ENCODE measurements at places on chromosomes 12 and 14.

DNA sequence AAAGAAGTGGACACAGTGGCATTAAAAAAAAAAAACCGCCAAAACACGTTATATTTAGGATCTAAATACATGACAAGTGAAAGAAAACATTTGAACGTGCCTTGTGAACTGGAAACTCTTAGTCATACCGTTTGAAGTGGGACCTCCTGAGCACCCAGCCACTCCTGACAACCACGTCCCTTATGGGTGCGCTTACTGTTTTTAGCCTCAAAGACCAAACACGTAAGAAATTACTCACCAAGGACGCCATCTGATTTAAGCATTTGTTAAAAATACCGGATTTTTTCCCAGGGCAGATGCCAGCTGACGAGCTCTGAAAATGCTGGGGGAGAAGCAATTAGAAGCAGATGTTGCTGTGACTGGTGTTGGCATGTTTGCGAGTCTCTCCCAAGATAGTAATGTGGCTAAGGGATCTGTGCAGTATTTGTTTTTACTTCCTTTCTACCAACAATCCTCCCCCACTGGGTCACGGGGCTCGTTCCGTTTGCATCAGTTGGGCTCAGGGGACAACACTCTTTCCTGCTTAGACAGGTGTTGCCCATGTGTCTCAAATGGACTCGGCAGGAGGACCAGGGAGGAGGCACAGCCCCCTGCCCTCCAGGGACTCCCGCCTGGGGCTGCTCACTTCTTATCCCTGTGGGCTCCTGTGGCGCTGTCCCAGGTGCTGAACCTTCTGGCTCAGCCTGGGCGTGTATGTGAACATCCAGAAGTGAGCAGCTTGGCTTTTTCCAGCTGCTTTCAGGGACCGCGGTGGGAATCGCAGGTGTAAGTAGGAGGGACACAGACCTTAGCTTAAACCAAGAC, 101.0 kb downstream of the BEGAIN start:
- DNase-seq, result no peak

DNA sequence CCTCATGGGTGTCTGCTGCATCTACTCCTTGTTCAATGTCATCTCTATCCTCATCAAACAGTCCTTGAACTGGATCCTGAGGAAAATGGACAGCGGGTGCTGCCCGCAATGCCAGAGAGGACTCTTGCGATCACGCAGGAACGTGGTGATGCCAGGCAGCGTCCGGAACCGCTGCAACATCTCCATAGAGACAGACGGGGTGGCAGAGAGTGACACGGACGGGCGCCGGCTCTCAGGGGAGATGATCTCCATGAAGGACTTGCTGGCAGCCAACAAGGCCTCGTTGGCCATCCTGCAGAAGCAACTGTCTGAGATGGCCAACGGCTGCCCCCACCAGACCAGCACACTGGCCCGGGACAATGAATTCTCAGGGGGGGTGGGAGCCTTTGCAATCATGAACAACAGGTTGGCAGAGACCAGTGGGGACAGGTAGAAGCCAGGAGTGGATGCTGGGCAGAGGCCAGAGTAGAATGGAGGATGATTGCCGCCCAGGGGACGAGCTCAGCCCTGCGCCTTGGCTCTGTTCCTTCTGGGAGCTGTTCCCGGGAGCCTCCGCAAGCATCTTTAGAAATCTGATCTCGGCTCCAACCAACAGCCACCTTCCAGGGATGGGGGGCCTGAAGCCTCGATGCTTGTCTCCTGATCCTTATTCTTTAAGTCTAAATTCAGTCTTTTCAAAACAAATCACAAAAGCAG, 71.6 kb upstream of the PSMC1 start:
- DNase-seq, result no peak

DNA sequence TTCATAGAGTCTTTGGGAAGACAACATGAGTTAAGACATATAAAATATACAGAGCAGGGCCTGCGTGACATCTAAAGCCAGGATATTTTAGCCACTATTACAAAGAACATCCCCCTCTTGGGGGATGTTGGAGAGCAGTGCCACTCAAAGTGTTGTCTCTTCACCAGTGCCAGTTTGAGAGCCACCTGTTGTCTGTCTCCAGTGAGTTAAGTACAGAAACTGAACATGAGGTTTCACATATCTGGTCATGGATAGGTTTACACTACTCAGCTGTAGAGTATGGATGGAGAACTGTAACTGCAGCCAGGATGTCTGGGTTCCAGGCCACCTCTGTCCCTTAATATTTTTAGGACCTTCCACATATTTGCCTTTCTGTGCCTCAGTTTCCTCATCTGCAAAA, 39.1 kb downstream of the RNFT2 start:
- no peak for DNase-seq

DNA sequence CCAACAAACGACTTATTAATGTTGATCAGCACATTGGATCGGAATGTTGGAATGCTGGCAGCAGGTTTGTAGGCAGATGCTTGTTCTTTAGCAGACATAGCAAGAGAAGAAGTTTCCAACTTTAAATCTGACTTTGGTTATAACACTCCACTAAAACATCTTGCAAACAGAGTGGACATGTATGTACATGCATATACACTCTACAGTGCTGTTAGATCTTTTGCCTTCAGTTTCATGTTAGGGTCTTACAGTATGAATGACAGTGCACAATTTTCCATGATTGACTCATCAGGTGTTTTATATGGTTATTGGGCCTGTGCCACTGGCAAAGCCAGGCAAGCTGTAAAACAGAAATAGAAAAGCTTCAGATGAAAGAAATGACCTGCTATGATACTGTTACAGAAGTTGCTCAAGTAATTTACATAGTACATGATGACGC, 14.3 kb upstream of the DHRS7 start:
- no peak for DNase-seq

DNA sequence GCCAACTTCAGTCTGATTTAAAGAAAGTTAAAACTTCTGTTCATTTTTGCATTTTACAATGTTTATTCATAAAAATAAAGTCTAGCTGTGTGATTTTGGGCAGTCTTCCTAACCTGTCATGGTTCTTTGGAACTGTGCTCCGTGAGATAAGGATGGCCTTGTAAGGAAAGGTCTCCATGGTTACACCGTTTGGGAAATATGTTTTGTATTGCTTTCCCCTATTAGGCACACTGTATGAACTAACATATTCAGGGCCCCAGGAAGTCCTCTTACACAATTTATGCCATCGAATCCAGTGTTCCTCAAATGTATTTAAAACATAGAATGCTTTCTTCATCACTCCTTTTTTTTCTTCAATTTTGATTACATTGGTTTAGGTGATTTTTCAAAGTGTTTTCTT, 54.5 kb downstream of the APAF1 start:
- DNase-seq, result no peak

DNA sequence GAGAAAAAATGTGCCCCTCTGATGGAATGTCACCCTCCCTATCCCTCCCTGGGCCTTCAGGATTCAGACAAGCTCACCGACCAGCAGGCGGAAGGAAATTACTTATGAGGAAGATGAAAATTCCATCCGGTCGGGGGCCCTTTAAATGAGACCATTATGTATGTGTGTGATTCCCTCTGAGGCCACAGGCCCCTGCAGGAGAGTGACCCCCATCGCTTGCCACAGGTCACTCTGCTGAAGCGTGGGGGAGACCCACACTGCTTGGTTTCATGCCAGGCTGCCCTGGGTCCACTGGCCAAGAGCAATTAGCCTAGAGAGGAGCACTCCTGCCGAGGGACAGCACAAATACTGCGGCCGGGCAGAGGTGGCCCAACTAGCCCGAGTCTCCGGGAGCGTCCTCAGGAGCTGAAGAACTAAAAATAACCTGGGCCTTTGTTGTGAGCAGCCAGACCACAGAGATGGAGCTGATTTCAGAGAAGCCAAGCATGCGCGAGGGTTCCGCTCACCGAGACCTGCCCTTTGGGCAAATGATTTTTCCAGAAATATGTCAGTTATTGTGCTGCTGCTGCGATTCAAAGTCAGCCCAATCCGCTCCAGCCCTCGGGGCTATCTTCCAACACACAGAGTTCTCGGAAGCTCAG, 276.4 kb downstream of the DPF3 start:
- no peak for DNase-seq

- no peak for DNase-seq
Observed at GRCh38 chr14:75821831-75822521, 159.8 kb downstream of the TGFB3 start.

GRCh38 chr12:113345318-113345717, 10.4 kb upstream of the SLC8B1 start:
- no peak for DNase-seq

DNA sequence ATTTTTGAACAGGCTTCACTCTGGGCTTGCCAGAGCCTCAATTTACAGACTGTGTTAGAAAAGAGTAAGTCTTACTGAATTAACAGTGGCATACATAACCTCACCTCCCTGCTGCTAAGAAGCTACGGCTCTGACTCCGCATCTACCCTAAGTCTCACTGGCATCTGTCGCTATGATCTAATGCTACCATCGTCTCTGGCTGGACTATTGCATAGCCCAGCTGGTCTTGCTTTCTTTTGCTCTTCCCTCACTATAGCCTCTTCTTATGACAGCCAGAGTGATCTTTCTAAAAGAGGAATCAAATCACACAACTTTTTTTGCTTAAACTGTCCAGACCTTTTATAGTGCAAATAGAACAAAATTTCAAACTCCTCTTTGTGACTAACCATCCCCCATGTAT, 81.1 kb downstream of the SLC24A4 start:
- DNase-seq, result no peak

DNA sequence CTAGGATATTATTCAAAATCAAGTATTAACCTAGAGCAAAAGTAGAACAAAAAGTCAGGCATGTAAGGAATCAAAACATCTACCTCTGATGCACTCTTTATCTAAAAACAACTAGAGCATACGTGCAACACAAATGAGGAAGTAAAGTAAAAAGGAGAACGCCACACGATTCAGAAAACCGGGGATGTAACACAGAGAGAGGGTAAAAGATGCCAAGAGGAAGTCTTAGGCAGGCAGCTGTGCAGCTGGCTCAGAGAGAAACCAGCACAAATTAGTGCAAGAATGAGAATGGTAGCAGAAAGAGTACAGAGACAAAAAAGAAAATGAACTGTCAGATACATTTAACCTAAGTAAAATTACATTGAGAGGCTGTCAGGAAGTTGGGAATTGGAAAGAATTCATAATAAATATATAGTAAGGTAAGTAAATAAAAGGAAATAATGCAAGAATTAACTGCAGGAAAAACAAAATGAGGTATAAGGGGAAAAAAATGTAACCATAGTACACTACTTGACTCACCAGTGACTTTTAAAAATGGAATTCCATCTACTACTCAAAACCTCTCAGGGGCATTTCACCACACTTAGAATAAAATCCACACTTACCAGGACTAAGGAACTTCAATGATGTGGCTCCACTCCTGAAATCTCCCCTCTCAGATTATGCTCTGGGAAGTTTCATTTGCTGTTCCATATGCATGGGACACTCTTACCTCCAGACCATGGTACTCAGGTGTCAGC, 17.1 kb downstream of the BCAT1 start:
- no peak for DNase-seq

DNA sequence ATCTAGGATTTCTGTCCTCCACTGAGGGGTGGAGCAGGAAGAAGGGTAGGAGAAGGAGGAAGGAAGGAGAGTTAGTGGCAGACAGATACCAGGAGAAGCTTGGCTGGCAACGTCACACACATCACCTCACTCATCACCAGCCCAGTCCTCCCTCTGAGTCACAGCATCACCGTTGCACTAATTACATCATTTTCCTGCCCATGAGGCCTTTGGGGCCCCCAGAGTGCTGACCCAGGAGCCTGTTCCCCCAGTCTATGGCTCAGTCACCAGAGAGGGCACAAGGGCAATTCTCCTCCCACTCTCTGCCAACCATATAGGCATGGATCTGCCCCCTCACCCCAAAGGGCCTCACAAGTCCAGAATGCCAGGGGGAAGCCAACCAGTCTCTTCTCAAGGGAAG, 4.6 kb downstream of the RND1 start:
- DNase-seq, result no peak

GRCh38 chr12:128266086-128266485, 884 bp upstream of the TMEM132C start:
- no peak for DNase-seq

- no peak for DNase-seq
Observed at GRCh38 chr12:104567832-104568486, 111.2 kb downstream of the CHST11 start.

- DNase-seq, result no peak
Observed at GRCh38 chr12:41055875-41056577, 132.1 kb upstream of the PDZRN4 start.

DNA sequence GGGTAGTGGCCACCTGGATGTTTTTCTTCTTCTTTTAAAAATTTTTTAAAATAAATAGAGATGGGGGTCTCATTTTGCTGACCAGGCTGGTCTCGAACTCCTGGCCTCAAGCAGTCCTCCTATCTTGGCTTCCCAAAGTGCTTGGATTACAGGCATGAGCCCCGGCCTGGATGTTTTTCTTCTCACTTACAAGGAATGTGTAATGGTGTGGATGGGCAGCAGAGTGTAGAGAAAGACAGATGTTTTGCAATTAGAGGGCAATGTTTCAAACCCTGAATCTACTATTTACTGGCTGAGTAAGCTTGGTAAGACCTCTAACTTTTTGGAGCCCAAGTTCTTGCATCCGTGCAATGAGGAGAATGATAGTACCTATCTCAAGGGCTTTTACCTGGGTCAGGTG, 48.1 kb downstream of the ADCK1 start:
- no peak for DNase-seq

DNA sequence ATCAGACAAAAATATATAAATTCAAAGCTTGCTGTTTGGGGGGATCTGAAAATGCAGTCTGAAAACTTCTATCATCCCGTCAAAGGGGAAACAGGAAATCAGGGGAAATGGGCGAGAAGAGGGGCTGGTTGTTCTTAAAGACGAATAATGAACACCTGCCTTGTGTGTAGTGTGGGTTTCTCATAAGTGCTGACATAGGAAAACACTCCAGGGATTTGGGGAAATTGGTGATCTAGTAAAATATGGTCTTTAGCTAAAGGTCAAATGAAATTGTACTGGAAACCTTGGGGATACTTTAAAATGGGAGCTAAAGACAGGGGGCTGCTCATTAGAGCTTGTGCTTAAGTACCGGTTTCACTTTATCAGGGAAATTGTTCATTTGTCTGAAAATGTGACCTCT, 39.6 kb upstream of the PIK3C2G start:
- DNase-seq, result no peak

DNA sequence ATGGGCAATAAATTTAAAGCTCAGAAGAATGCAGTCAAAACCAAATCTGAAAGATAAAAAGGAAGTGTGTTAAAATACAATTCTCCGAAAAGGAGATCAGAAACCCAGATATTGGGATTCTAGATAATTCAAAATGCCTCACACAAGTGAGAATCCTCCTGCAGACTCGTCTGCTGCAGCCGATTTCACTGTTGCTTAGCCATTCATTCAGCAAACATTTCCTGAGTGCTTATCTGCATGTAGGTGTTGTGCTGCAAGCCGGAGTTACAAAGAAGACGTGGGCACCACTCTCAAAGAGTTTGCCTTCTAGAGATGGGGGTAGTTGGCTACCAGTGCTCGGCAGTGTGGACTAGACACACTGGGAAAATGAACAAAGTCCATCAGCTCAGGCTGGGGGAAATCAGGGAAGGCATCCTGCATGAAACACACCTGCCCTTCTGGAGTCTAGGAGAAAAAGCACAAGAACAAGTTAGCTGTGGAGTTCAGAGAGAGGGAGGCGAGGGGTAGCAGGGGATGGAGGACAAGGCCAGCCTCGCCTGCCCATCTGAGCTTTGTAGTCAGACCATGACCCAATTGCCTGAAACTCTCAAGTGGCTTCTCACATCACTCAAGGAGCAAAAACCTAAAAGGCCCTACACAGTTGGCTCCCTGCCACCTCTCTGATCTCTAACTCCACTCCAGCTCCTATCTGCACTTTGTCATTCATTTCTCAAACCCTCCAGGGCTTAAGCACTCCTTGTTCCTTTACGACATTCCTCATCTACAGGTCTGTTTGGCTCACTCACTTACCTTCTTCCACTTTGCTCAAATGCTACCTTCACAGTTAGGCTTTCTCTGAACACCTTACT, 310.0 kb upstream of the DDHD1 start:
- no peak for DNase-seq
